NAMALWA (cell line): ENCODE measurements at places on chromosomes 11 and 22.

DNA sequence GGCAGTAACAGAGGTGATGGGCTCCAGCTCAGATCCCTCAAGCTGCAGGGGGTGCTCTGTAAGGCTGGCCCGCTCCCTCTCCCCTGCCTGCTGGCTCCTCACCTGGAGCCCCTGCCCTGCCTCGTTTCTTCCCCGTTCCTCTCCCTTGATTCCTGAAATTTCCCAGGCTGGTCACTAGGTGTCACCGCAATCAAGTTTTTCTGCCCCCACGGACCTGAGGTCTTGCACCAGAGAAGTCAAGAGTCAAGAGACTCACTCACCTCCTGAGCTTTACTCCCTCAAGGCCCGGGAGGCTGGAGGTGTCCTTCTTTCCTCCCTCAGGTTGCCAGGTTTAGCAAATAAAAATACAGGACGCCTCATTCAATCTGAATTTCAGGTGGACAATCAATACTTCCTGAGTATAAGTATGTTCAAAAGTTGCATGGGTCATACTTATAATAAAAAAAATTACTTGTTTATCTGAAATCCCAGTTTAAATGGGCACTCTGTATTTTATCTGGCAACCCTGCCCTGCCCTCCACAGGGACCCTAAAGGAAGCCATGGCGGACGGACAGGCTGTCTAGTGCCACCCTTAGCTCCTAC lies 69.2 kb downstream of the SCUBE1 start:
- DNase-seq: peak; percentile 71

DNA sequence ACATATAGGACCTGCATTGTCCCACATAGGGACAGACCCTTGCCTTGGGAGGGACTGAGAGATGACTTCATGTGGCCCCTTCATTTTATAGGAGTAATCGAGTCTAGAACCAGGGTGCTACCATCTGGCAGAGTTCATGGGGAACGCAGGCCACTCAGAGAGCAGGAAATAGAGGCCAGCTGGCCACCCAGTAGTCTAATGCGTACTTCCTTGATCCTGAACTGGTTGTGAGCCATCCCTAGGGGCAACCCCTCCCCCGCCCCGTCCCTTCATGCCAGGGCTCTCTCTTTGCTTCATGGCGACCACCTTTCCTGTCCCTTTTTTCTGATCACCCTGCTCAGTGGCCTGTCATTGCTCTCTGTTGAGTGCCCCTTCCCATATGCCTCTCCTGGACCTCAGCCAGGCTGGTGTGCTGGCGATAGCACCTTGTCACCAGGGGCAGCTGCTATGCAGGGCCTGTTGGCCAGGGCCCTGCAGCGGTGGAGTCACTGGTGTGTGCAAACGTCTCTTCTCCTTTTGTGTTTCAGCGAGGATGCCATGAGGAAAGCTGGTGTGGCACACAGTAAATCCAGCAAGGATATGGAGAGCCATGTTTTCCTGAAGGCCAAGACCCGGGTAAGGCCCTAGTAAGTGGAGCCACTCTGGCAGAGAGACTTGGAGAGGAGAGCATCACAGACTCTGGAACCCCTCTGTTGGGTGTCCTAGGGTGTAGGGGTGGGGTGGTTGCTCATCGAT lies 29.3 kb downstream of the MED15 start:
- DNase-seq: no peak

DNA sequence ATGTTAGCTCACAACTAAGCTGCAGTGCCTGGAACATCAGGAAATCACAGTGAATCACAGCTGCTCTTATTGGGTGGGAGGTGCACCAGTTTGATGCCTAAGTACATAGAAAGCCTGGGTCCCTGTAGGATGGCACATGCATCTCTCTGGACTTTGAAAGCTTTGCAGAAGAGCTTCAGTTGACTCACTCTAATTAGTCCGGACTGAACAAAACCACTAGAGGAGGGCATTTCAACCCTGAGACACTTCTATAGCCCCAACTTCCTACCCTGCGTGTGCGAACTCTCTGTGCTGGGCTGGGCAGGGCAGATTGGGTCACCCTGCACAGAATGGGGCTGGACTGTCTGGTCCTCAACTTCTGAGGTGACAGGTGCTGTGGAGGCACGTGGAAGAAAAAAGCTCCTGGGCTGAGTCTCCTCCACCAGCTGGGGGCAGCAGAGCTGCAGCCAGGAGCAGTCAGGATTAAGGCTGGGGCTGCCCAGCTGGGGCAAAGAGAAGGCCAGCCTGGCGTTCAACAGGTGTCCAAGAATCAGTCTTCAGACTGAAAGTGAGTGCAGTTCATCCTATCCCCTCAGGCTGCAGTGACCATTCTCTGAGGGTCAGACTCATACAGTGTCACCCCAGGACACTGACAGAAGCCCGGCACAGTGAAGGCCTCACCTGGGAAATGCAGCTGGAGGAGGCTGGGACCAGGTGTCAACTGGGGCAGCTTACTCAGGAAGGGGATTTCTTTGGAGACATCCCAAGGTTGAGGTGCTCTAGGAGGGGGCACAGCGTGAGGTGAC lies 22.1 kb downstream of the GGTLC2 start:
- DNase-seq: peak; percentile 63

DNA sequence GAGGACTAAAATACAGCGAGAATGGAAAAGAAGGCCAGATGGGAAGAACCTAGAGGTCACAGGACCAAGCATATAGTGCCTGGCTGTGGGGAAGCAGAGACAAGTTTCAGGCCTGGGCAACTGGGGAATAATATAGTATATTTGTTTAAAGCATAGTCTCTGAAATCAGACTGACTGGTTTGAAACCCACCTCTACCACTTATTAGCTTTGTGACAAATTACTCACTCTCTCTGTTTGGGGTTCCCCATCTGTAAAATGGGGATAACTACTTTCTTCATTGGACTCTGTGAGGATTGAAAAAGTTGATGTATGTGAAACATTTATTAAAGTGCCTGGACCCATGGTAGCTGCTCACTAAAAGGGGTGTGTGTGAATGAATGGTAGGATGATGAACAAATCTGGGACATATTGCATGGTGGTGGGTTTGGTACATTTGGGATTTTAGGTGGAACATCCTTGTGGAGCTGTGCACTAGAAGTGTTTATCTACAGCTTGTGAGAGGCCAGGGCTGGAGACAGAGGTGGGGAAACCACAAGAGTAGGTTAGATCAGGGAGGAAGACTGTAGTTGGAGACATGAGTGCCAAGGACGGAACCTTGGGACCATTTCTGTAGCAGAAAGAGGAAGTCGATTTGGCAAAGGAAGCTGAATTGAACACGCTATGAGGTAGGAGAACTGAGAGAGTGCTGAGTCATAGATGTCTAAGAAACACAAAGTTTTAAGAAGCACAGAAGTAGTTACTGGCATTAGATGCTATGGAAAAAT lies 52.6 kb downstream of the SWAP70 start:
- peak; percentile 56 for DNase-seq

DNA sequence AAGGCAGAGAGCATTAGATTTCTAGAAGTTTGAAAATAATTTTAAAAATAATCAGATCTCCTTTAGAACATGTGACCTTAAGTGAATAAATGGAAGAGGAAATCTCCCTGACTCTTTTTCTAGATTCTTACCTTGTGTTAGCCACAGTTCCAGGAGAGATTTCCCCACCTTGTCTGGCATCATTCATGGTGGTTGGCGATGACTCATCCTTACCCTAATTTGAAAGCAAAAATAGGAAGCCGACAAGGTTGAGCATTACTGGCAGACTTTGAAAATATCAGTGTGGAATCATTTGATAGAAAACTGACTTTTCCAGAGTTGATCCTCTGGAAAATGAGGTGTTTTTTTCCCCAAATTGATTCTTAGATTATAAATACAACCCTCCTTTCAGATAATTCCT lies 48.1 kb downstream of the CNTN5 start:
- no peak for DNase-seq

GRCh38 chr11:44104481-44105294 lies 9.2 kb downstream of the EXT2 start:
- no peak for DNase-seq

DNA sequence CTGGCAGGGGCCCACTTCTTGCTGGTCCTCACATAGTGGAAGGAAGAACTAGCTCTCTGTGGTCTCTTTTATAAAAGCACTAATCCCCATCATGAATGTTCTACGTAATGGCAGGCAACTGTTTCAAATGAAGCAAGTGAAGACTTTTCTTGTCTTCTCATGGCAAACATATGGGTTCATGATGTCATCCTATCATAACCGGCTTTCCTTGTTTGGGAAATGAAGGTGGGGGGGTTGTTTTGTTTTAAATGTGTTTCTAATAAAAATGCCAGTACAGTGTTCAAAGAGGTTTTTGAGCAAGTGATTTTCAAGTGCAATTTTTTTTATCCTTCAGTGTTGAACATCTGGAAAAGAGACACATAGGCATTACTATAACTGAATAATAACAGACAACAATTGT lies 33.4 kb downstream of the REXO2 start:
- DNase-seq: no peak

DNA sequence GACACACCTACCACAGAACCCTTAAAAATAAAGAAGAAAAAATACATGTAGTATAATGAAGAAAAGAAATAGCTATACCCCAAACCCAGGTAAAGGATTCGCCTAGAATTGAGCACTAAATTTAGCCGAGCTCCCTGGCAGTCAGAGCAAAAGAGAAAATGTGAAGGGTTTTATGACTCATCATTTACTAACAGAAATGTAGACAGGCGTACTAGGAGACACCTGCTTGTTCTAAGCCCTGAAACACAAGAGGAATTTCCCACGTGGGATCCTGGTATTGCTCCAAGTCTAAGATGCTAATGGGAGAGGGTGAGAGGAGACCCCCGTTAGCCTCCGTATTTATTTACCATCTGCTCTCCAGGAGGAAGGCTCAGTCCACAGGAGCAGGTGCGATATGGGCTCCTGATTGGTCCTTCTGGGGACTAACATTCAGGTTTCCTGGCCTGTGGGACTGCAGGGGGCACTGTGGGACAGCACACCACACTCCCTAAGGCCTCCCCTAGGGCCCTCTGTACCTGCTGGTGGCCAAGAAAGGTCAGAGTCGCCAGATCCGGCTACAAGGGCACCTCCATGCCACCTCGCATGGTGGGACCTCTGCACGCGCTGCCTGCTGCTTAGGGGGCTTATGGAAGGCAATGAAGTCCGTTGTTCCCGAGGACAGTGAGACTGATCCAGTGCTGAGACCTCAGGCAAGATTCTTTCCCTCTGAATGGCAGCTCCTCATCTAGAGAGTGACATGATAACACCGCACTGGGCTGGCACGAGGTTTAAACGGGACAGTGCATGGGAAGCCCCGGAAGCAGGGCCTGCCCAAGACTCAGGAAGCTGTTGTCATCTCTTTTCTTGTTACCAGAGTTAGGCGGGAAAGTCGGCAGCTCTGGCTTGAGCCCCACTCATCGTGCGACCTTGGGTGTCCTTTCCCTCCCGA lies 25.8 kb downstream of the KCNC1 start:
- peak; percentile 72 for DNase-seq

DNA sequence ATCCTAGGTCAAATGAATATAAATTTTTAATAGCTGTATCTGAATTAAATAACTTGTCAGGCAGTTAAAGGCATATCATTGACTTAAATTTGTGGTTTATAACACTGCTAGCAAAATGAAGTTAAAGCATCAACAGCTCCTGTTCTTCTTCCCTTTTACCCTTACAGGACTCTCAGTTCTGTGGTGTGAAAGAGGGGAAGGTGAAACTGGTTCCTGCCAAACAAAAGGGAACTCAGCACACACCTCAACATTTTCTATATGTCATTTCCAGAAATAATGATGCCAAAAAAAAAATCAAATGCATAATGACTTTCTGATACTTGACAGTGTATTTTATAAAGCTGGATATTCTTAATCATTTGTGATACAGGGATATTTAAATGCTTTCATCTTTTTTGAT lies 21.2 kb downstream of the ARL14EP start:
- peak; percentile 51 for DNase-seq

GRCh38 chr22:32546496-32546895 lies 71.9 kb downstream of the FBXO7 start:
- DNase-seq: no peak

GRCh38 chr11:110380836-110381622 lies 48.7 kb upstream of the FDX1 start:
- no peak for DNase-seq

DNA sequence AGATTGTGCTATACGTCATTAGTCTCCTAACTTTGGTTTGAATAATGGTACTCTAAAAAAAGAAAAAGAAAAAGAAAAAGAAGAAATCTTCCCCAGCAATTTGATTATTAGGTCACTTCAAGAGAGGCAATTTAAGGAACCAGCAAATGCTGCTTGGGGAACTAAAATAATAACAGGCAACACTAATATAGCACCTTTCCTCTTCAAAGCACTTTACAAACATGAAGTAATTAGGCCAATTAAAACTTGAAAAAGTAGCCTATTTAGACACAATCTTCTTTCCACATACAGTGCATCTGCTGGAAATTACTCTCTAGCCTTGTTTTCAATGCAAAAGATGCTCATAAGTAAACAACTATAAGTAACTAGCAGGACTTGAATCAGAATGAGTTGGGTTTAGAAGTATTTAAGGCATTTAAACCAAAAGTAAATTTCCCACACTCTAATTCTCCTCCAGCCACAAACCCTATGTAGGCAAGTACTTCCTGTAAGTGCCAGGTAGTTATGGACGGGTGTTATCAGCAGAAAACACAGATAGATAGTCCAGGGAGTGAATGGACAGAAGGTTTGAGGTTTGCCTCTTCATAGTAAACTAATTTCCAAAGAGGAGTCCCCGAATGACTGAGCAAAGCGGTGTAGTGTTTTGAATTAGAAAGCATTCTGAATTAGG lies 44.5 kb downstream of the LRRC4C start:
- no peak for DNase-seq

- peak; percentile 28 for DNase-seq
Measured at GRCh38 chr22:43811777-43812148, 342 bp downstream of the EFCAB6 start.

DNA sequence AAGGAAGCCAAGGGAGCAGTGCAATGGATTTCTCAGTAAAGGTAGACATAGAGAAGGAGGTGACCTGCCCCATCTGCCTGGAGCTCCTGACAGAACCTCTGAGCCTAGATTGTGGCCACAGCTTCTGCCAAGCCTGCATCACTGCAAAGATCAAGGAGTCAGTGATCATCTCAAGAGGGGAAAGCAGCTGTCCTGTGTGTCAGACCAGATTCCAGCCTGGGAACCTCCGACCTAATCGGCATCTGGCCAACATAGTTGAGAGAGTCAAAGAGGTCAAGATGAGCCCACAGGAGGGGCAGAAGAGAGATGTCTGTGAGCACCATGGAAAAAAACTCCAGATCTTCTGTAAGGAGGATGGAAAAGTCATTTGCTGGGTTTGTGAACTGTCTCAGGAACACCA lies 6.6 kb downstream of the TRIM22 start:
- DNase-seq: no peak

DNA sequence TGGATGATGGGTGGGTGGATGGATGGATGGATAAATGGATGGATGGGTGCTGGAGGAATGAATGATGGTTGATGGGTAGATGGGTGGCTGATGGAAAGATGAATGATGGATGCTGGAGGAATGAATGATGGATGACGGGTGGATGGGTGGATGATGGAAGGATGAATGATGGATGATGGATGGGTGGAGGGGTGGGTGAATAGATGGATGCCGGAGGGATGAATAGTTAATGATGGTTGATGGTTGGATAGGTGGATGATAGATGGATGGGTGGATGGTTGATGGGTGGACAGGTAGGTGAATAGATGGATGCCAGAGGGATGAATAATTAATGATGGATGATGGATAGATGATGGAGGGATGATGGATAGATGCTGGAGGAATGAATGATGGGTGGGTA lies 41.4 kb downstream of the ANO1 start:
- no peak for DNase-seq

GRCh38 chr22:42283278-42284201 lies 13.1 kb upstream of the TCF20 start:
- no peak for DNase-seq

GRCh38 chr22:41917903-41918791 lies 3.3 kb upstream of the SHISA8 start:
- peak; percentile 59 for DNase-seq

- DNase-seq: no peak
Measured at GRCh38 chr22:45584621-45585436, 82.1 kb downstream of the FBLN1 start.
